HTR-8/SVneo (cell line): ENCODE measurements at places on chromosomes 5 and 9.
A peak's percentile ranks its signal among the peaks of the same experiment; 100 is the strongest.

- DNase-seq, result no peak
Observed at GRCh38 chr5:132418881-132419280, 49.4 kb downstream of the SLC22A5 start.

DNA sequence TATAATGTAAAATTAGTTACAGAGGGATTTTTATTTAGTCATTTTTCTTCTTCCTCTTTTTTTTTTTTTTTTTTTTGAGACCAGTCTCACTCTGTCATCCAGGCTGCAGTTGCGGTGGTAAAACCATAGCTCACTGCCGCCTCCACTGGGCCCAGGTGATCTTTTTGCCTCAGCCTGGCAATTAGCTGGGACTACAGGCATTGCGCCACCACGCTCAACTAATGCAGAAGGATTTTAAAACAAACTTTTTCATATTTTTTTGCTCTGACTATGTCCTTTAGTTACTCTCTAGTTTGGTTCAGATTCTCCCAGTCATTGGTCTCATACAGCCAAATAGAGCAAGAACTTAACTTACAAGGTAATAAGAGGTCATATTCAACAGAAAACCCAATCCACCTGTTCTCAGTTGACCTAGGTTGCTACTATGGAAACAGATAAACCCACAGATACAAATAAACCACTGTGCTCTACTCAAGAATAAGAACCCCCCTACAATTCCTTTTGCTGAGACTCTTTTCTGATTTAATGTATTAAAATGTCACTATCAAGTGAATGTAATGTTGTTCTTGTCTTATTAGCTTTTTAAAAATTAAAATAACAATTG is 50.1 kb upstream of the TTC39B start:
- DNase-seq, result no peak

DNA sequence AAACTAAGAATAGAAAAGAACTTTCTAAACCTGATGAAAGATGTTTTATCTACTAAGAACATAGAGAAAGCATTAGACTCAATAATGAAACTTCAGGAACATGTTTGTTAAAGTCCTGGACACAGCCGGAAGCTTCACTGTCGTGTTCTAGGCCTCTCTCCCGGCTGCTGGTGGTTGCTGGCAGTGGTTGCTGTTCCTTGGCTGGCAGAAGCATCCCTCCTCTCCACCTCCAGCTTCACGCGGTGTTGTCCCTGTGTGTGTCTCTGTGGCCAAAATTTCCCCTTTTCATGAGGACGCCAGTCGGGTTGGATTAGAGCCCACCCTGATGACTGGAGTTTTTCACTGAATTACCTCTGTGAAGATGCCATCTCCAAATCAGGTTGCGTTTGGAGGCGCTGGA is 6.5 kb upstream of the MED10 start:
- no peak for DNase-seq

DNA sequence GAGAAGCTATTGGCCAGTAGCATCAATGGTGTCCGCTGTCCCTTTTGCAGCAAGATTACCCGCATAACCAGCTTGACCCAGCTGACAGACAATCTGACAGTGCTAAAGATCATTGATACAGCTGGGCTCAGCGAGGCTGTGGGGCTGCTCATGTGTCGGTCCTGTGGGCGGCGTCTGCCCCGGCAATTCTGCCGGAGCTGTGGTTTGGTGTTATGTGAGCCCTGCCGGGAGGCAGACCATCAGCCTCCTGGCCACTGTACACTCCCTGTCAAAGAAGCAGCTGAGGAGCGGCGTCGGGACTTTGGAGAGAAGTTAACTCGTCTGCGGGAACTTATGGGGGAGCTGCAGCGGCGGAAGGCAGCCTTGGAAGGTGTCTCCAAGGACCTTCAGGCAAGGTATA is 10.8 kb downstream of the TRIM32 start:
- DNase-seq, result no peak

GRCh38 chr9:33619666-33620404 is 95.8 kb downstream of the ANKRD18B start:
- peak; percentile 8 for DNase-seq

DNA sequence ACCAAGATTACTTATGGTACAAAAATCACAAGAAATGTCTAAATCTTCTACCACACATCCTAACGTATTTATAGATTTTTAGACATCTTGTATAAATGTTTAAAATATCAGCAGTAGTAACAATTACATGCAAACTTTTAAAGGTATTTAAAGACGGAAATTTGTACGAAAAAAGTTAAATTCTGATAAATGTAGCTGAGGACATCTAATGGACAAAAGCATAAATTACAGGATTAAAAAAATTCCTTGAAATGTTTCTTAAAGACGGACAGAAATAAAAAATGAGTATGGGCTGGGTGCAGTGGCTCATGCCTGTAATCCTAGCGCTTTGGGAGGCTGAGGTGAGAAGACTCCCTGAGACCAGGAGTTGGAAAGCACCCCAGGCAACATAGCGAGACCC is 15.8 kb downstream of the ERCC8 start:
- no peak for DNase-seq

GRCh38 chr9:136840877-136841645 is 1.2 kb upstream of the AJM1 start:
- DNase-seq, result no peak

GRCh38 chr5:15256485-15256884 is 243.5 kb upstream of the FBXL7 start:
- no peak for DNase-seq

- DNase-seq, result no peak
Observed at GRCh38 chr5:18483451-18483850, 849.2 kb downstream of the TAF11L14 start.

GRCh38 chr5:92556747-92557146 is 1024.3 kb downstream of the NR2F1-AS1 start:
- no peak for DNase-seq

DNA sequence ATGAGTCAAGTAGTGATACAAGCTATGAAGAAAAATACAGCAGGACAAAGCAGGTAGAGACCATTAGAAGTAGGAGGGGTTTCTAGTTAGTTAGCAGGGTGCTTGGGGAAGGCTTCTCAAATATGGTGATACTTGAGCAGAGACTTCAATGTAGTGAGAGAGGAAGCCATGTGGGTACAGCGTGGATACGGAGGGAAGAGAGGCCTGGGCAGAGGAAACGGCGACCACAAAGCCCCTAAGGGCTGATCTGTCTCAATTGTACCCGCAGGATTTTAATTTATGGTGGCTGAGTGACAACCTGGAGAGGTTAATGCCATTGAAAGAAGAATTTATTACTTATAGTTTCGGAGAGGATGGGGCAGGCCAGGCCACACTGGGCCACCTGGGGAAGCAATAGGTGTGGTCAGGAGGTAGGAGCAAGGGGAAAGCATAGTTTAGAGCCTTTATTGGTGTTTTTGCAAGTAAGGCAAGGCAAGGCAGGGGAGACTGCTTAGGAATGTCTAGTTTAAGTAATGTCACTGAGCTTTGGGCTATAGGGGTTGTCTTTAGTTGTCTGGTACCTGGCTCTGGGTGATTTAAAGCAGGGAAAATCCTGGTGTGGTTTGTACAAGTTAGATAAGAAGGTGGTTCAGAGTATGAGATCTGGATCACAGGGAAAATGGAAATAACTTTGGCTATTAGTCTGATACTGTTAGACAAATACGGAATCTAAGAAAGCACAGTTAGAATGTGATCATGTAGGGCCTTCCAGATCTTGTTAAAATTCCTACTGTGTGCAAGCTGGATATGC is 42.6 kb downstream of the GCNT4 start:
- DNase-seq, result no peak

DNA sequence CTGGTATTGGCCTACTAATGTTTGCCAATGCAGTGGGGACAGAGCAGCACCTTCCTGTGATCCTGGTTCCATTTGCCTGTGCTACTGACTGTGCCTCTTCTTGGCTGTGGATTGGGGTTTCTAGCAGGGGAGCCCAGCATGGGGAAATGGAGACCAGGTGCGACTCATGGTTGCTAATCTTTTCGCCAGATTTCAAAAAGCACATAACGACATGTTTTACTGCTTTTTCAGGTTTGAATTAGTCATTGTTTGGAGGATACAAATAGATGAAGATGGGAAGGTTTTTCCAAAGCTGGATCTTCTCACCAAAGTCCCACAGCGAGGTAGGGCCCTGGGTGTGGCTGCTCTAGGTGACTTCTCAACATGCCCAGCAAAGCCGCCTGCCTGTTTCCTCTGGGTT is 57.6 kb downstream of the IPPK start:
- no peak for DNase-seq

- DNase-seq, result no peak
Observed at GRCh38 chr5:177511181-177511580, 1.6 kb upstream of the DOK3 start.

GRCh38 chr5:123263859-123264258 is 159.3 kb downstream of the CEP120 start:
- DNase-seq, result no peak

DNA sequence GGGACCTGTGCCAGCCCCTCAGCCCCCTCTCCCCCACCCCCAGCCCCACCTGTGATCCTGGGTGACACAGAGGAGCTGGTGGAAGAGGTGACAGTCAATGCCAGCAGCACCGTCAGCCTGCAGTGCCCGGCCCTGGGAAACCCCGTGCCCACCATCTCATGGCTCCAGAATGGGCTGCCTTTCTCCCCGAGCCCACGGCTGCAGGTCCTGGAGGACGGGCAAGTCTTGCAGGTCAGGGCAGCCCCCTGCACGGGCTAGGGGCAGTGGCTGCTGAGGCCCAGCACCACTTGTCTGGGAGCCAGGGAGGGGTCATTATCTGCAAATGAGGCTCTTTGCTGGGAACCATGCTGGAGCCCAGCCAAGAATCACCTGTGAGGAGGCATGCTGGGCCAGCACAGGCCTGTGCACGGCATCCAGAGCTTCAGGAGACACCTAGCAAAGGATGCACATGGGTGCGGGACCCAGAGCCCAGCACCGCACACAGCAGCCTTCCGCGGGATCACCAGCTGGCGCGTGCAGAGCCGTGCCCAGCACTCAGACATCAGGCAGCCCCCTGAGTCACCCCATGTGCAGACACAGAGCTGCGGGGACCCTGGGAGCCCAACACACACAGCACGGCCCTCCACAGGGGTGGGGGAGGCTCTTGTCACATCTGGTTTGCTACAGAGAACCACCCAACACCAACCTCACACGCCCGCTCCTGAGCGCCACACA is 62.0 kb upstream of the ASS1 start:
- DNase-seq, result no peak

DNA sequence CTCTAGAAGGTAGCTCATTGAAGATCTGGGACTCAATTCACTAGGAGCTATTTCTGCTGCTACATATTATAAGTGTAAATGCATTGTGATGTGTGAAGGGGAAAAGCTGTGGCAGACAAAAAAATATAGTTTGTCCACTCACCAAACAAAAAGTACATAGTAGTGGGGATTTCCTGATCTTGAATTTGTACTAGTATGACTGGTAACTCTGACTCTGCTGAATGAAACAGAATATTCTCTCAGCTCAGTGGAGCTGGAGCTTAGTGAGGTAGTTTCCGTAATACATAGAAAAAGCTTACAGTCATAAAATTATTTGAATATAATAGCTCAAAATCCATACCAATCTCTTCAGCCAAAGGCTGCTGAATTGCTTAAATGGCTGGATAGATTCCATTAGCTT is 455.6 kb upstream of the CD180 start:
- DNase-seq, result no peak

DNA sequence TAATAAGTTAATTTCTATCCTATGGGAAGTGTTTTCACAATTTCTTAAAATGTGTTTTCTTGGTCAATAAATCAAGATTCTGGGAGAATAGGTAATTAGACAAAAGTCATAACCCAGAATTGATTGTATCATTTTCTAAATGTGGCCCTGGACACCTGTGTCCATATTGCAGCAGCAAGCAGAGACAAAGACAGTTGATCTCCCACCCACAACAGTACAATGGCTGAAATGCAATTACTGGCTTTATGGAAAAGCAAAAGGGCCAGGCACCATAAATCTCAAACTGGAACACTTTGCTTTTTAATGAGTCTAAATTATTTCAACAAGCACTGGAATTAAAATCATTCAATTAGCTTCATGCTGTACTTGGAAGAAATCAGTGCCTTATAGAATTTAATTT is 157.2 kb downstream of the ESM1 start:
- DNase-seq, result no peak

DNA sequence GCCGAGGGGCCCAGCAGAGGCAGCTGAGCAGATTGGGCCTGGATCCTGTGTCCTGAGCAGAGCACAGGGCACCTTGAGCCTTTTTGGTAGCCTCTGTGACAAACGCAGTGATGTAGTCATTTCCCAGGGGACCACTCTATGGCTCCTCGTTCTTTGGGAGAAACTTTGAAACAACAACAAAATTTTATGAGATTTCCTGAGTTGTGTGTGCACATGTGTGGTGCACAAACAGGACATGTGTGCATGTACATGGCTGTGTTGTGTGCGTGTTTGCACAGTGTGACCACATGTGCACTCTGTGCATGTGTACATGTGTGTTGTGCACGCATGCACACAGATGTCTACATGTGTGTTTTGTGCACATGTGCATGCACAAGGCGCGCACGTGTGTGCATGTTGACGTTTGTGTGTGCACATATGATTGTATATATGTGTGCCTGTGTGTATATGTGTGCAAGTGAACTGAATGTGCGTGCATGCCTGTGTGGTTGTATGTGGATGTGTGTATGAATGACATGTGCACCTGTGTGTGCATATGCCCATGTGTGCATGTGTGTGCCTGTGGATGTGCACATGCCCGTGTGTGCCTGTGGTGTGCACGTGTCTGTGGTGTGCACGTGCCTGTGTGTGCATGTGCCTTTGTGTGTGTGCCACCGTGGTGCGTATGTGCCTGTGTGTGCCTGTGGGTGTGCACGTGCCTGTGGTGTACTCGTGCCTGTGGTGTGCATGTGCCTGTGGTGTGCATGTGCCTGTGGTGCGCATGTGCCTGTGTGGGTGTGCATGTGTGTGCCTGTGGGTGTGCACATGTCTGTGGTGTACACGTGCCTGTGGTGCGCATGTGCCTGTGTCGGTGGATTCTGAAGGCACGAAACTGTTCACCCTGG is 221.6 kb downstream of the CACNA1B start:
- DNase-seq, result no peak

- DNase-seq, result no peak
Observed at GRCh38 chr9:89871871-89872331, 267.1 kb downstream of the GADD45G start.

GRCh38 chr9:21336457-21336856 is 1.3 kb upstream of the KLHL9 start:
- DNase-seq, result no peak

- DNase-seq, result no peak
Observed at GRCh38 chr9:114192539-114192938, 37.2 kb downstream of the COL27A1 start.

DNA sequence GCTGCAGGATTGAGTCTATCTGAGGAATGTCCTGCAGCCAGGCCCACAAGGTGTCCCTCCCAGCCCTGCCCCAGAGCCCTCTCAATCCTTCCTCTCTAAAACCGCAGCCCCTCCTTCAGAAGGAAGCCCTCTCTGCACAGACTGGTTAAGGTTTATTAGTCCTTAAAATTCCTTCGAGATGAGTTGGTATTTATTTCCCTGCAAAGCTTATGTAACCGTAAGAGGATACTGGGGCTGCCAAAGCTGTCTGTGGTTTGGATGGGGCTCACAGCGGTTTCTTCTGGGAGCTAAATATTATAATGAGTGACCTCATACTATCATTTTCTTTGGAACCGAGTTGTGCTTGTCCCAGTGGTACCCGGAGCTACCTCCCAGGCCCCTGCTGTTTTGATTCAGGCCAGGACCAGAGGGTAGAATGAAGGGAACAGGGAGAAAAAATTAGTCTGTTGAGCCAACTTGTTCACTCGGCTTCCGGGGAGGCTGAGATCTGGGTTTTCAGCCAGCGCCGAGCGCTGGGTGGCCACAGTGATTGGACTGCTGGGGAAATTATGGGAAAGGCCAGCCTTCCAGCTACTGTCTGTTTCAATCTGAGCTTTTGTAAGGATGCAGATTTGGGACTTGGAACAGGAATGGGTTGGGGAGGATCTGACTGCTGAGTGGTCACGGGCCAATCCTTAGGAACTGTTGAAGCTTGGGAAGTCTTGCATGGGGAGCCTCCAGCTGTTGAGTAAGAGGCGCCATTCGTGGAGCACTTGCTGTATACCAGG is 107.5 kb downstream of the NDFIP1 start:
- DNase-seq, result peak; percentile 95
